ENCODE measurements at places on chromosomes 4 and X. TPM values are rescaled to one million over a fixed set of nuclear protein-coding genes. Genes with fewer than 3 reads are reported as not detected.

The MAGEB17 gene
- total RNA-seq, result not detected

The DCAF4L1 gene
- 0.23 TPM for total RNA-seq

The CENPE gene
- total RNA-seq, result 8.3 TPM

The FSTL5 gene
- total RNA-seq, result 70.1 TPM
